ENCODE measurements at places on chromosomes 3 and 15.

DNA sequence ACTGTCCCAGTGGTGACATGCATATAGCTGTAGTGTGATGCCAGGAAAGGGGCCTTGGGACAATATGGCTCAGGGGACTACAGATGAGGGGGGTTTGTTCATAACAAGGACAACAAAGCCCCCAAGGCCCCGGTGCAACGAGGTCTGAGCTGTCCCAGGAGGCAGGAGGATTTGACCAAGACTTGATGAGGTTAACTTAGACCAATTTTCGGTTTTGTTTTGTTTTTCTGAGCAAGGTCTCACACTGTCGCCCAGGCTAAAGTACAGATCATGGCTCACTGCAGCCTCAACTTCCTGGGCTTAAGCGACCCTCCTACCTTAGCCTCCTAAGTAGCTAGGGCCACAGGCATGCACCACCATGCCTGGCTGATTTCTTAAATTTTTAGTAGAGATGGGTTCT, 23.8 kb downstream of the EFCAB12 start:
- DNase-seq: no peak

GRCh38 chr15:40092979-40093869, 15.5 kb downstream of the BMF start:
- no peak for DNase-seq

DNA sequence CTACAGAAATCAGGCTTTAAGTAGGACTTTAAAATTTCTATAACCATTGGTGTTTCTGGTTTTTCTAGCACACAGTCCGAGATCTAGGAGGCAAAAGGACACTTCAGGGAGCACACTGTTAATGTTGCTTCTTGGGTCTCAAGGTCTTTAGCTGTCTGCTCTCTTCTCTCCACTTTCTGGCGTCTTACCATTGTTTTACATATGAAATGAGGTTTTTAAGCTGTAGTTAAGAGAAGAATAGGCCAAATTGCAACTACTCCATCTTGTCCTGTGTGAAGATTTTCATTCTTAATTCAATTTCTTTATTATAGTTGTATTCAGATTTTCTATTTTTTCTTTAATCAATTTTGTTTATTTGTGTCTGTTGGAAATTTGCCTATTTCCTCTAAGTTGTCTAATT, 151.4 kb downstream of the WNT7A start:
- no peak for DNase-seq

DNA sequence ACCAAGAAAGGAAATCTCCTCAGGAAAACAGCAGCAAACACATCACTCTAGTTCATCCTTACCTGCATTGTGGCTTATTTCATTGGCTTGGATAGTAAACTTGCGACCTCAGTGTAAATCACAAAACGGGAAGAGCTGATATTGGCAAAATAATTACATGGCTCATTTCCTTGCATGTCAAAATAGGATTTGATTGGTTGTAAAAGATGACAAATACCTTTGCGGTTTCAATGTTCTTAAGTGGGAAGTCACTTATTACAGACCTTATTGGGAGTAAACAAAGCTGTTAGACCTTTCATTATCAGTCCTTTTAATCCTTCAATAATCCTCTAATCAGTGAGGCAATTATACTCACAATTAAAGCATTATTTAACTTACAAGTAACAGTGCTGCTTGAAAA, 590.6 kb downstream of the MAGI1 start:
- DNase-seq: no peak

GRCh38 chr15:81948751-81949150, 97.1 kb downstream of the MEX3B start:
- DNase-seq: no peak

DNA sequence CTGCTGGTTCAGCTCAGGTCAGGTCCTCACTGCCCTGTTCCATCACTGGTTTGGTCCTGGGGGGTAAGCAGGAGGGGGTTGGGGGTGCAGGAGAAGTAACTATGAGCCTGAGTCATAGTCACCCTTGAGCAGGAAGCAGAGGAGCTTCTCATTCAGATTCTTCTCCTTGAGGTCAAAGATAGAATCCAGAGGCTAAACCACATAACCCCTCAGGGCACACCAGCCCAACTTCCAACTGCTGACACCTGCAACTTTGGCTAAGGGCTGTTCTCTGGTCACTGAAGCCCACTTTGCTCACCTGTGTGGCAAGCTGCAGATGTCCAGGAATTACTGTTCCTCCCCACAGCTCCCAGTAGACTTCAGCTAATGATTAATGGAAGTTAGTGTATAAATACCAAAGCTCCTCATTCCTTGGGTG, 48.8 kb upstream of the LRRFIP2 start:
- no peak for DNase-seq

GRCh38 chr3:192642651-192643050, 84.7 kb downstream of the FGF12 start:
- DNase-seq: peak; percentile 23

DNA sequence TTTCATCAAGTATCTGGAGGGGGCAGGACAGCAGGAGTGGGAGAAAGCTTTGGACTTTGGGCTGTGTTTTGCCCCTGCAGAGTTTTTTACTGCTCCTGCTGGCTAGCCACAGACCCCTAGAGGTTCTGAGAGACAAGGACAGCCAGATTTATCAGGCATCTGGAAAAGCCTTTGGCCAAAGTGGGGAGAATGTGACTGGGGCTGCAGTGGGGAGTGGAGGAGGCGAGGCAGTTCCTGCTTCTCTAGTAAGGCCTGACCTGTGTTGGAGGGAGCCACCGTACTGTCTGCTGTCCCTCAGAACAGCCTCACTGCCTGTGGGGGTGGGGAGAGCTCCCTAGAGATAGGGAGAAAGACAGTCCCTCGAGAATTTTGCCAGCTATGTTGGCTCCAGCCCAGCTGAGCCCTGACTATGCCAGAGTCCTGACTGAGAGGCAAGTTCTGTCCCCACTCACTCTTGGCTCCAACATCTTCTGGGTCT, 2.2 kb downstream of the ALPK3 start:
- no peak for DNase-seq

DNA sequence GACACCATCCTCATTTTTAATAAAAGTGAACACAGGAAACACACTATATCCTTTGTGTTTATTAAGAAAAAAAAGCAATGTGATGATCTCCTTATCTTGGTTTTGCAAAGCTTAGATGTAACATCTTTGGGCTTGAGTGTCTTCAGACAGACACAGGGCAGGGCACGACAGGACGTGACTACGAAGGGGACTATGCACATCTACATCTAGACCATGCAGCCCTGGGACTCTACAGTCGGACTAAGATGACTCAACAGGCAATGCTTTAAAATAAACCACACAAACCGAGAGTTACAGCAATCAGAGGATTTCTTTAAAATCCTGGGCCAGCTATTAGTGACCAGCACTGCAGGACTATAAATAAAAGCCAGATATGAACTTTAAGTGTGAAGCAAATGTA, 22.8 kb upstream of the TM2D3 start:
- DNase-seq: no peak

GRCh38 chr3:112109322-112109721, 23.1 kb downstream of the C3orf52 start:
- no peak for DNase-seq

GRCh38 chr3:51559411-51559888, 20.9 kb downstream of the RAD54L2 start:
- DNase-seq: no peak

- no peak for DNase-seq
These were observed 287.7 kb upstream of the NR2F2 start for GRCh38 chr15:96042734-96043224.

- no peak for DNase-seq
These were observed 268.0 kb downstream of the LPP start for GRCh38 chr3:188421836-188422540.

- DNase-seq: no peak
These were observed 565 bp downstream of the CIB2 start for GRCh38 chr15:78130466-78131294.

DNA sequence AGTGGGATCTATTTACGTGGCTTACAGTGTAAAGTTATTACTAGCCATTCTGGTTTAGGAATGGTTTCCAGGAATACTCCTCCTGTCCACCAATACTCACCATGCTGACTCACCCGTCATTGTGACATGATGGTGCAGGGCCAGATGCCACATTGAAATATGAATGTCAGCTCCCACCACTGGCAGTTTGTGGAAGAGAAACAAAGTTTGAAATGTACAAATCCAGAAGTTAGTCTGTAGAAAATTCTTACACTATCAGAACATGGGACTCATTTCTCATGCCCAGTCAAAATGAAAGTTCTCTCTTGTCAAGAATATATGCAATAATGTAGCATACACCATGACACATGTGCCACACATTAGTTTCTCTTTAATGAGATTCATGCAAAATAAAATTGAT, 14.4 kb upstream of the TSPAN3 start:
- no peak for DNase-seq

GRCh38 chr15:37081983-37082382, 18.4 kb downstream of the MEIS2 start:
- DNase-seq: no peak

DNA sequence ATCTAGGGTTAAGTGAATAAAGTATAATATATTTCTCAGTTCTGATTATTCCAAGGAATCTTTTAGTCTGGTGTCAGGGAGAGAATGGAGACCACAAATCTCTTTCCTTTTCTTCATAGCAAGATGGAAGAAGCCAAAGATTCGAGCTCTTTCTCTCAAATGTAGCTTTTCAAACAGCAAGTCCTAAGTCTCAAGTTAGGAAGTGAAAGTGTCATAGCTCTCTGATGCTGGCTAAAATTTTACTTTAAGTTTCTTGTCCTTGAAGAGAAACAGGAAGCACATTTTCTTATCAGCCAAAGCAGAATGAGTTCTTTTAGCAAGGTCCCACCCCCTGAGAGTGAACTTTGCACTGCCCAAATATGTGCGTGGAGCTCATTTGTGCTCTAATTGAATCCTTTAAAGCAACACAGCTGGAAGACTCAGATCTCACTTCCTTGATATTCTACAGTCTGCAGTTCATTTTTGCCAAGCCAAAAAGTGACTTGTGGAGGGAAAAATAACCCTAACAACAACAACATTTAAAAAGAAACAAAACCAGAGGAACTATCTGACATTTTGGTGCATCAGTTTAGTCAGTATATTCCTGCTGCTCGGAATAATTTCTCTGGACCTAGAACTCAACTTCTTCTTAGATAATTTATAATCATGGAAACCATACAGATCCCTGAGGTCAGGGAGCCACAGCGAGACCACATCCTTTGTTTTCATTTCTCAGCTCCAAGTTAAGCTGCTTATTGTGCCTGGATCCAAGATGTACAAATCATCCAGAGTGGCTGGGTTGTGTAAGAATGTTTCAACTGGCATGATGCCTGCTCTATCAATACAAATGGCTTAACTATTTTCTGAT, 238.7 kb upstream of the P2RY1 start:
- DNase-seq: no peak

DNA sequence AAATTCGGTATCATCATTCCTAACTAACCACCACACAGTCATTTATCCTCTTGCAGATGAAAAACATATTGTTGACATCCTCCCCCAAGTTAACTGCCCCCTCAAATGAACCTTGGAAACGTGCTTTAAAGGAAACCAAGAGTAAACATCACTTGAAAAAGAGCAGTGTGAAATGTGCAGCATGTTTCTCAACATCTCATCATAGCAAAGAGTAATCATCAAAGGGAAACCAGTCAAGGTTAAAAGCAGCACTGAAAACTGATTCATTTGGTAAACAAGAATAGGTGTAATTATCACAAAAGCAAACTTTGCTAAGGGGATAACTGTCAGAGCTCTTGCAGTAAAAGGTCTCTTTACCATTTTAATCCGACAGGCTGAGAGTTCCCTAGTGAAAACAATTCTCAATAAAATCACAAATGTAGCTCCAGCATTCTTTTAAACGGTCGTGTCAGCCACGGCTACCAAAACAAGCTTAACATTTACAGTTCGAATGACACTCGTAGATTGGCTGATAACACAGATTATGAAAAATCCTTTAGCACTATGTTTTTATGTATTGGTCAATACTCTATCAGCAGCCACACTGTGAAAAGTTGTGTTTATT, 461.0 kb downstream of the GBE1 start:
- DNase-seq: no peak

DNA sequence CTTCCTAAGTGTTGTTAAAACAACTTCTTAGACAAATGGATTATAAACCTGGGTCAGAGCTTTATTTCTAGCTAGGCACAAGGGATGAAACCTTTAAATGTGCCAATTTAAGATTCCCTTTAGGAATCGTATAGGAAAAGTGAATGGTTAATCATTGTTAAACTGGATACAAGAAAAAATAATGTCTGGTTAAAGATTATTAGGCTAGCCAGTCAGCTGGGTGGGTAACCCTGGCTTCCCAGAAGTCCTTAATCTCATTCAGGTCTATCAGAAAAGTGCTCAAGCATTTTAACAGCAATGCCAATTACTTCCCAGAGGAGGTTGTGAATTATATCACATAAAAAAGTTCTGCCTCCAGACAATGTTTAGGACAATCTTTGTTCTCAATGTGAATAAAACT, 37.6 kb downstream of the NANOGP8 start:
- DNase-seq: no peak

DNA sequence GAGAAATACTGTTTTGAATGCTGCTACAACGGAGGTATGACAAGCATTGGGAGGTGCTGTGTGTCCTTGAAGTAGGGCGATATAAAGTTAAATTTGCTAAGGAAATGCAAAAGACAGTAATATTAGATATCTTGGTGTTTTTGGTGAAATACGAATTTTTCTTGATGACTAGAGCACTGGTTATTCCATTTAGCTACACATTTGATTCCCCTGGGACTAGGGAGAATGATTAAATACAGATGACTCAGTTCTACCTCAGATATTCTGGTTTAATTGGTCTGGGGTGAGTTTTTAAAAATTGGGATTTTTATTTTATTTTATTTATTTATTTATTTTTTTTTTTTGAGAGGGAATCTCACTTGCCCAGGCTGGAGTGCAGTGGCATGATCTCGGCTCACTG, 18.7 kb upstream of the GADL1 start:
- DNase-seq: no peak

- no peak for DNase-seq
These were observed 53.5 kb downstream of the SUCNR1 start for GRCh38 chr3:151926956-151927355.

DNA sequence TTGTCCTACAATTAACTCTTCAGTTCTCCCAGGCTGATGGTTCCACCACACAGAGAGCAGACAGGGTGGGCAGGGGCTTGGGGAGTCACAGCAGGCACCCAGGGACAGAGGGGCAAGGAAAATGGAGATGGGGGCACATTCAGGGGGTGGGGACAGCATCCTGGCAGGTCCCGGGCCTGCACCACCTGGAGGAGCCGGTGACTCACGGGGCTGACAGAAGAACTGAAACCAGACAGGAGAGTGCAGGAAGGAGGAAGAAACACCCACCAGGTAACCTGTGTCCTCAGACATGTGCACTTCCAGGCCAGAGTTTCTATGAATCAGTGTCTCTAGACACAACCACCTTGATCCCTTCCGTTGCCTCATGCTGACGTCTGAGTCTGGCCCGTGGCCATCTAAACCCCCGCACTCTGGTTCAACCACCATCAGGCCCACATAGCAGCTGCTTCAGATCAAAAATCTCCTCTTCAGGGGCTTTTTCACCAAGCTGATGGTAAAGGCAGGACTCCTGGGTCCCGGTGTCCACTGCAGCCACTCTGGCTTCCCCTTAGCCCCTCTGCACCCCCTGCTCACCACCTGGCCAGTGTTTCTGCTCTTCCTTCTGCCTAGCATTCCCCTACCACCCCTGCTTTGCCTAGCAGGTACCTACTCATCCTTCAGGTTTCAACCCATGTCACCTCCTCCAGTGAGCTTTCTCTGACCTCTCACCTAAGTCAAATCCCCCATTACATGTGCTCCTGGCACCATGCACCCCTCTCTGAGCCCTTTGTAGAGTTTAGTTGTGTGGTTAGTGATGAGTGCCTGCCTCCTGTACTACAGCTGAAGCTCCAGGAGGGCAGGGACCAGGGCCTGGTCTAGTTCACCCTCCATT, 16.5 kb upstream of the CYP11A1 start:
- DNase-seq: no peak

GRCh38 chr15:74008901-74009300, 14.4 kb downstream of the PML start:
- DNase-seq: no peak

All from brain (organoid and tissue), 16 donors.